Stimulated activated CD4-positive, alpha-beta T cell treated with anti-CD3 and anti-CD28 coated beads, Interleukin-15, amount 100 ng/mL, for 1 hour (primary cell): ENCODE measurements at places on chromosomes 5 and 9.
A peak's percentile ranks its signal among the peaks of the same experiment; 100 is the strongest.

DNA sequence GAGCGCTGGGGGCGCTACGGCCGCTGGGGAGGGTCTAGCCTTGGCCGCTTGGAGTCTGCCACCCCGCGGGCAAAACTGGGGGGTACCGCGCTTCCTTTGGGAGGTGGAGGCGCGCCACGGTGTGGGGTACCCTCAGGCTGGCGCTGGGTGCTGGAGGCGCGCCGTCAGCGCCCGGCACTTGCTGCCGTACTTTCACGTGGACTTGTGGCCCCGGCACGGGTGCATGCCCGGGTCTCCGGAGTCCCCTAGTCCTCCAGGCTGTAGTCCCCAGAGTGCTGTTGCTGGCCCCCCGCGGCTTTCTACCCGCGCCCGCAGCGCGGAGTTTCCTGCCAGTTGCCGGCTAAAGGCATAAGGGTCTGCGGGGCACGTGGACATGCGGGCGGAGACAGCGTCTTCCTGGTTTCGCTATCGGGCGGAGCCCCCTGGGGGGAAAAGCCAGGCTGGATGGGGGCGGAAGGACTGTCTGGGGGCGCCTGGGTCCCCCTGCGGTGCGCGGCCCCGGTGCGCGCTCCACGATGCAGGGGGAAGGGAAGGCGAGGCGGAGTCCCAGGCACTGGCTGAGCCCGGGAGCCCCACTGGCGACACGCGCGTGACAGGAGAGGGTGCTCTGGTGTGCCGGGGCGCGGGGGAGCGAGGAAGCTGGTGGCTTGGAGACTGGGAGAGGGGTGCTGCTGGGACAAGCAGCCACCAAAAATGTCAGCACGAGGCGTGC, 666 bp downstream of the PPARGC1B start:
- peak; percentile 10 for DNase-seq

- no peak for DNase-seq
Measured at GRCh38 chr5:132896685-132897084, 23.2 kb downstream of the LEAP2 start.

DNA sequence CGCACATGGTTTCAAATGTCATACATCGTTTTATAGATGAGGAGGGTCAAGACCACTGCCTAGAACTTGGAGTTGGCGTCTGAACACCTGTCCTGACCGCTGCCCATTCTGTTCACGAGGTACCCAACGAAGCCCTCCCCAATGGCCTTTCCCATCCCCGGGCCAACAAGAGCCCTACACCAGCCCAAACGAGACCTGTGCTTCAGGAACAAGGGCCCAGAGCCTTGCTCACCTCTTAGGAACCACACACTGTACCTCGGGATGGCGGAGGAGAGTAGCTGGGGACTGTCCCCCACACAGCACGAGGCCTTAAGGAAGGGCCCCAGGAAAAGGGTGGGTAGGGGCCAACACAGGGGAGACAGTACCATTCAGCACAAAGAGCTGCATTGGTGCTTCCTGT, 3.0 kb downstream of the SURF6 start:
- no peak for DNase-seq

- no peak for DNase-seq
Measured at GRCh38 chr5:151862811-151863472, 61.7 kb downstream of the GLRA1 start.

GRCh38 chr9:121652021-121652837, 795 bp downstream of the DAB2IP start:
- no peak for DNase-seq

GRCh38 chr5:108625654-108626053, 122.0 kb upstream of the FER start:
- DNase-seq: no peak

- DNase-seq: no peak
Measured at GRCh38 chr9:92064711-92065110, 50.5 kb downstream of the SPTLC1 start.

- DNase-seq: no peak
Measured at GRCh38 chr9:112430006-112430522, 50.2 kb downstream of the HSDL2 start.

GRCh38 chr5:84383816-84384603, 670 bp downstream of the EDIL3 start:
- no peak for DNase-seq

DNA sequence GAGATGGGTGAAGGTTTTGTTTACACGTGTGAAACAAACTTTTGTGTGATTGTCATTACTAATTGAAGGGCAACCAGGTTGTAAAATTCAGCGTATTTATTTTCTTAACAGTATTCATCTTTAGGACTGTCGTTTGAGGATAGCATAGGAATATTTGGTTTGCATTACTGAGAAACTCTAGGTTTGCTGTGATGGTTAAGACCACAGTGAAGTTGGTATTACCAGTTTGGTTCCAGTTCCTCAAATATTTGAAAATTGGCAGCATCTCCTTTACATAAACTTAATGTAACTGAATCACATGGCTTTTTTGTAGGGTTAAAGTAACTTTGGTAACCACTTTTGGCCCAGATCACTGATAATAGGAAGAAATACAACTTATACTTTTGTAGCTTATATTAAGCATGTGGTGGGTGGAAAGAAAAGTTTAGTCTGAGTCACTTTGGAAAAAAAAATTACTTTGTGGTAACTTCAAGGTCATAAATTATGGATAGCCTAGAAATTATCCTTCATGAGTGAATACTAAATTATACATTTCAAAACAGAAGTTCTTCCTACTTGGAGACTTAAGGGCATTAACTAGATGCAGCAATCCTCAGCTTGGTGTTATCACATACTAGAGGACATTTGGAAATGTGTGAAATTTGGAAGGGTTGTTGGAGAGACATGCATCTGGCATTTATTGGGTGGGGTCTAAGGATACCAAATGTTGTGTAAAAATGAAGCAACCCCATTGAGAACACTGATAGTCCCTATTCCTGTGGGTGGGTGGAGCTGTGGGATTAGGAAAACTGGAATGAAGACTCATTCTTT, 33.9 kb downstream of the G3BP1 start:
- DNase-seq: no peak

DNA sequence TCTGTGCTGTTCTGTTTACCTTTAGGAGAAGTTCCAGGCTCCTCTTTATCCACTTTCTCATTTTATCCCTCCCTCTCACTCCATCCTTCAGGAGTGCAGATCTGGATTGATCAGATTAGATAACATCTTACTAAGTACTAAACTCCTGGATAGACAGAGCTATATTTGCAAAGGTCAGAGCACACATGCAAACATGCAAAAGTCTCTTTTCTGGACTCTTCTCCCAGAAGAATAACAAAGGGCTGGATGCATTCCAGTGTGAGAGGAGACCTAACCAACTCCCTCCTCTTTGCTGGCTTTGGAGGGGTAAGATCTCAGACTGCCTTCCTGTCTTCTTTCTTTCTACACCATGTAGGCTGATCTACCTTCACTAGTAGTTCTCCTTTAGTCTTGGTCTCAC, 21.4 kb downstream of the GARNL3 start:
- DNase-seq: no peak
